ENCODE measurements at places on chromosomes 1 and 21.

- DNase-seq = no peak
Measured at GRCh38 chr1:16167331-16168143, 11.7 kb upstream of the EPHA2 start.

DNA sequence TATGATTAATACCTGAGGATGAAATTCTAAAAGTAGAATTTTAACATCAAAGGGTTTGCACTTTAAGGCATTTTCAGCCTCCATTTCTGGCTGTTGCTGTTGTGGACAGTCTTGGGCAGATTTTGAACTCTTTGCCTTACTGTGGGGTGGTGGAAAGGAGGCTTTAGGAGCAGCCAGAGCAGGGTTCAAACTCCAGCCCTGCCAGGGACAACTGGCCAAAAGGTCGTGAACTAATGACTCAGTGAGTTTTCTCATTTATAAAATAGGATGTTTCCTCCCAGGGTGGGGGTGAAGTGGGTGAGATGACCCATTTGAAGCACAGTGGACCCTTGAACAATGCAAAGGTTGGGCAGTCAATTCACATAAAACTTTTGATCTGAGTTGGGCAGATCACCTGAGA, 36.7 kb downstream of the MAPKAPK2 start:
- no peak for DNase-seq

DNA sequence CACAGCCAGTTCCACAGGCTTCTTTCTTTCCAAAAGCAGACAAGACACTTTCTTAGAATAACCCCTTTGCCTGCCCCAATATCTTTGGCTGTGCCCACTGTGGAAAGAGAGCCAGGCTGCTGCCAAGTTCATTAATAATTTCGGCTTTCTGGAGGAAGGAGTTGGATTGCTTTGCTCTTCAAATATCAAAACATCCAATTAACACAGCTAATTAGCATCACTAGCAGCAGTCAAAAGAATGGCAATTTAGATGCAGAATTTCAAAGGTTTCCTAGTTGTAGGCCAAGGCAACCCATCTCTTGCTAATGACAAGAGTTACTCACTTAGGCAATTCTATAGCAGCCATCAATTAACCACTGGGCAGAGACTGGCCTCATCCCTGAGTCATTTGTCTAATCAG, 91.0 kb upstream of the SPATA6 start:
- DNase-seq = no peak

GRCh38 chr1:224784265-224785039, 145.0 kb upstream of the DNAH14 start:
- DNase-seq = peak; percentile 32

GRCh38 chr1:20308569-20308968, 17.9 kb downstream of the VWA5B1 start:
- DNase-seq = no peak

- DNase-seq = no peak
Measured at GRCh38 chr1:55445416-55445815, 230.3 kb upstream of the USP24 start.

GRCh38 chr1:201077736-201078135, 34.5 kb downstream of the CACNA1S start:
- DNase-seq = no peak

DNA sequence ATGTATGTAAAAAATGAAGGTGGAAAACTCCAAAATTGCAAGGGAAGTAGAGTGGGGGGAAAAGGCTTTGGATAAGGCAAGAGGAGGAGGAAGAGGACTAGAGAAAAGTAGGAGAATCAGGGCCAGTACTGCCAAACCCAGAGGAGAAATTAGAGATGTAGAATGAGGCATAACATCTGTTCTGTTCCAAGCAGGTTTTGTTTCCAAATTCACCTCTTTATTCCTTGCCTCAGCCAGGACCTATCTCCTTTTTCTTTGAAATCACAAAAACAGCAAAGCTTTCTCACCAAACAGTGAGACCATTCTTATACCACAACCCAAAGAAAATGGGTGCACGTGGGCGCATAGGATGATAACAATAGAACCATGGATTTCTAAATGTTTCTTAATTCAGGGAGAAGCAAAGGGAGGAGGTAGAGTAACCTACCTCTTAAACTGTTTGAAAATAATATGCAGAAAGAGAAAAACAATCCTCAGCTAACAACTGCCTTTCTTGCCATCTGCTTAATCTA, 383.3 kb upstream of the PKN2 start:
- no peak for DNase-seq

- peak; percentile 52 for DNase-seq
Measured at GRCh38 chr1:85330214-85330631, 53.8 kb upstream of the BCL10 start.

DNA sequence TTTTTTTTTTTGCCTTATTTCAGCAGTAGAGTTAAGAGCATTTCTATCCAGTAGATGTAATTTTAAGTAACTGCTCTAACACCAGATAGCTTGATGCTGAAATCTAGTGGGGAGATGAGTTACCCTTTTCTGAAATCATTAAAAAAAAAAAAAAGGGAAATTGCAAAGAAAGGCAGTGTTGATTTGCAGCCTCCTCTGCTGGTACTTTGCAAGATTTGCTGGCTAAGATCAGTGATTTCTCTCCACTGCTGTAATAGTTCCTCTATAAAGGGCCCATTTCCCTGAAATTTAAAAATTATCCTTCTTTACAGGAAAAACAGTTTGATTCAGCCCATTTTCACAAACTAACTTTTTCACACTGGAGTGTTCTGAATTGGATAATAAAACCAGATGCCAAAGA, 120.6 kb downstream of the PTBP2 start:
- no peak for DNase-seq

DNA sequence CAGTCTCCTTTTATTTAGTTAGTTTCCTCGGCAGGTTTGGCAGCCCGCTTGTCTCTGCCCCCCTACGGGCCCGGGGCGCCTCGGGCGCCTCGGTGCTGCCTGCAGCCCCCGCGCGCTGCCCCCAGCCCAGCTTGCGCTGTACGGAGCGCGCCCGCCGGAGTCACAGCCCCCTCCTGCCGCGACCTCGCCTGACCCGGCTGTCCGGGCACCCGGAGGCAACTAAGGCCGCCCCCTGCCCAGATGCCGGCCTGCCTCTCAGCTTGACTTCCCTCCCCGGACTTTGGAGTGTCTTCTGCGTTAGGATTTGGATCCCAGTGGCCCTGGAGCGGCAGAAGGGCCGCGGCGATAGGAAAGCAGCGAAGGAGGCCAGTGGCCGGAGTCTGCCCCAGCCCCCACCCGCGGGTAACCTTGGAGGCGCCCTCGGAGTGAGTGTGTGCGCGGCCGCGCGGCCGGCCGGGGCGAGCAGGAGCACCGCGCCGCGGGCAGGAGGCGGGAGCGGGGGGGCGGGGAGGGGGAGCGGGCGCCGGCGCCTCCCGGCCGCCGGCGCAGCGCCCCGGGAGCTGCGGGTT, 7.6 kb downstream of the CDKN2C start:
- DNase-seq = peak; percentile 64

DNA sequence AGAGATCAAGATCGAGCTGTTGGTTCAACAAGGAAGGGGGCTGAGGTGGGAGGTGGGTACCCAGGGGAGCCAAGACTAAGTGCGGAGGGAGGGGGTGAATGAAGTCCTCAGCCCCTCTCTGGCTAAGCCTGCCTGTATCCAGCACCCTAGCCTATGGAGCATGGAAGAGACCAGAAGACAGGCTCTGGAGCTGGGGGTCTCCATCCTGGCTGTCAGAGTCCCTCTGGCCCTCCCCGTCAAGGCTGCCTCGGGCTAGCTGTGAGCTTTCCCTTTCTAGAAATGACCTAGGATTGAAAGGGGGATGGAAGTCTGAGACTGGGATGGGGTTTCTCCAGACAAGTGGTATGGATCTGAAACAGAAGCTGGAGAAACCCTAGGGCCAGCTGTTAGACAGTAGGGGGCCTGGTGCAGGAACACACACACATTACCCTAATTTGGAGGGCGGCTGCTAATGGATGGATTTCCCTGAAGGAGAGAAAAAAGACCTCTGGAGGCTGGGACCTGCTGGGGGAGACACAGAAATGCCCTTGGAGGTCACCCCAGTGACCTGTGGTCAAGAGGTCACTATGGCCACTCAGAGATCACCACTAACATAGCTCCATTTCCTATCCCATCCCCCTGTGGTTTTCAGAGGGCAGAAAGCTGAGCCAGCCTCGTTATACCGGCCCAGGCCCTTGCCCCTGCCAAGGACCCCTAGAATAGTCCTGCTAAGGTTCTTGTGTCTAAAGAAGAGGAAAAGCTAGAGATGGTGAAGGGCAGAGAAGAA, 107.8 kb downstream of the TMEM53 start:
- no peak for DNase-seq

- no peak for DNase-seq
Measured at GRCh38 chr1:20665726-20666125, 4.6 kb upstream of the DDOST start.

- peak; percentile 63 for DNase-seq
Measured at GRCh38 chr1:23422241-23422877, 2.2 kb downstream of the TCEA3 start.

DNA sequence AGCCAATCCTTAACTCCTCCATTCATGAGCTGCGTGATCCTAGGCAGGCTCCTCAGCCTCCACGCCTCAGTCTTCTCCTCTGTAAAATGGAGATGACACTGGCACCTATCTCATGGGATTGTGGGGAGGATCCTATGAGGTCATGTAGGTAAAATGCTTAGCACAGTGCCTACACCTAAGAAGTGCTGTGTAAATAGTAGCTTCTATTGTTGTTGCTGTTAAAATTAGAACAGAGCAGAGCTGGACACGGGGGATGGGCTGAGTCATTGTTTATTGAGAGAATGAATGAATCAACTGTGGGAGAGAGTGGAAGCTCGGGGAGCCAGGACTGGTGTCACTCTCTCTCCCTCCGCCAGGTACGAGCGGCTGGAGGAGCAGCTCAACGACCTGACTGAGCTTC, 43.0 kb downstream of the TMCC2 start:
- peak; percentile 66 for DNase-seq

- DNase-seq = no peak
Measured at GRCh38 chr1:206705191-206705590, 20.5 kb downstream of the MAPKAPK2 start.

DNA sequence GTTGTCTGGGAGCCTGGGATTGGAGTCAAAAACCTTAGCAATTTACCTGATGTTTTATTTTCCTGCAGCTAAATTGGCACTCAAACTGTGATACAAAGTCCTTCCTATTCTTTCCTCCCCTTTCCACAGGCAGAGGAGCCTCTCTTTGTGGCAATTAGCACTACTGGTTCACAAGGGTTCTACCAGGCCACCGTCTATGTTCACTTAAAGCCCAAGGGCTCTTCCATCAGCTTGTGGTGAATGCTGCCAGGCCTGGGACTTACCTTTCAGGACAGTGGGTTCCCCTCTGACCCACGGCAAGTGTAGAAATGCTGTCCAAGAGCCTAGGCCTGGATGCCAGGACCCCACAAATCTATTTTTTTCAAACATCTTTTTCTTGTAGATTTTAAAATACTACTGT, 251.9 kb upstream of the B3GALT2 start:
- no peak for DNase-seq

DNA sequence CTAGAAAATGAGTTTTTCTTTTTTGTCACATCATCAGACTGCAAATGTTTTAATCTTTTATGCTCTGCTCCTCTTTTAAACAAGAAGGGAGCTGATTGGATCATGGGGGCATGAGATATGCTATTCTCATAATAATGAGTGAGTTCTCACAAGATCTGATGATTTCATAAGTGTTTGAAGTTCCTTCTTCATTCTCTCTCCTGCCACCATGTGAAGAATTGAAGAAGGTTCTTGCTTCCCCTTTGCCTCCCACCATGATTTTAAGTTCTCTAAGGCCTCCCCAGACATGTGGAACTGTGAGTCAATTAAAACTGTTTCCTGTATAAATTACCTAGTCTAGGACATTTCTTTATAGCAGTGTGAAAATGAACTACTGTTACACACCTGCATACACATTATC, 218.2 kb downstream of the NRIP1 start:
- DNase-seq = no peak

DNA sequence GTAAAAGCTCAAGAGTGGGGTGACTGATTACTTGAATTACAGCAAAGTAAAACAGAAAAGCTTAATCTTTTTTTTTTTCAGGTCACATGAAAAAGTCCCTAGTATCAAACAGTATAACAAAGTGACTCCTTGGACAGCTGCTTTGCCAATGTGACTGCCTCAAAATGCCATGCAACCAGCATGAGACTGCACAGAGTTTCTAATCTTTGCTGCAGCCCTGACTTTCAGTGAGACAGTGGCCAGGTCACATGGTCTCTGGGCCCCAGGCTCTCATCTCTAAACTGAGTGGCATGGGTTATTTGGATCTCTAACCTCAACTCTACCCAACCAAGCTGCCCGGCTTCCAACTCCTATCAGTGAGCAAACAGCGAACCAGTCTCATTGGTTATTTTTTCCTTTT, 169.0 kb downstream of the VAV3 start:
- DNase-seq = no peak

GRCh38 chr1:39895731-39896480, 5.8 kb downstream of the MYCL start:
- DNase-seq = no peak

DNA sequence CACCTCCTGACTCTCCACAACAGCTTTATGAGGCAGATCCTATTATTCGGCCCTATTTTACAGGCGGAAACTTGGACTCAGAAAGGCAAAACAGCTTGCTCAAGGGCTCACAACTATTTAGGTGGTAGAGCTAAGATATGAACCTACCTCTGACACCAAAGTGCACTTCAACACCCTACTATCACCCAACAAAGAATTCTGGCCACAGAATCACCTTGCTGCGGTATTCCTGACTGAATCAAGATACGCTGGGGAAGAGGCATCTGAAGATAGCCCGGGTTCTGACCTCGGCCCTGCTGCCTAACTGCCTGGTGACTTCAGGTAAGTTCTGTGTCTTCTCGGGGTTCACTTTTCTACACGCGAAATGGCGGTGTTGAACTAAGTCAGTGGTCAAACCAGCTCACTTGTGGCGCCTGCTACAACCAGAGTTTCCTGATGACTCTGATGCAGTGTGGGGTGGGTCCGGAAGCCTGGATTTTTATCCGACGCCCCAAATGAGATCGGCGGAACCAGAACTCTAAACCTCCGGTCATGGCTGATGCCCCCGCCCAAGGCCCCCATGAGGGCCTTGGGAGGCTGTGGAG, 608 bp downstream of the PEF1 start:
- DNase-seq = no peak

- DNase-seq = no peak
Measured at GRCh38 chr1:209328196-209328595, 255.3 kb upstream of the CAMK1G start.

DNA sequence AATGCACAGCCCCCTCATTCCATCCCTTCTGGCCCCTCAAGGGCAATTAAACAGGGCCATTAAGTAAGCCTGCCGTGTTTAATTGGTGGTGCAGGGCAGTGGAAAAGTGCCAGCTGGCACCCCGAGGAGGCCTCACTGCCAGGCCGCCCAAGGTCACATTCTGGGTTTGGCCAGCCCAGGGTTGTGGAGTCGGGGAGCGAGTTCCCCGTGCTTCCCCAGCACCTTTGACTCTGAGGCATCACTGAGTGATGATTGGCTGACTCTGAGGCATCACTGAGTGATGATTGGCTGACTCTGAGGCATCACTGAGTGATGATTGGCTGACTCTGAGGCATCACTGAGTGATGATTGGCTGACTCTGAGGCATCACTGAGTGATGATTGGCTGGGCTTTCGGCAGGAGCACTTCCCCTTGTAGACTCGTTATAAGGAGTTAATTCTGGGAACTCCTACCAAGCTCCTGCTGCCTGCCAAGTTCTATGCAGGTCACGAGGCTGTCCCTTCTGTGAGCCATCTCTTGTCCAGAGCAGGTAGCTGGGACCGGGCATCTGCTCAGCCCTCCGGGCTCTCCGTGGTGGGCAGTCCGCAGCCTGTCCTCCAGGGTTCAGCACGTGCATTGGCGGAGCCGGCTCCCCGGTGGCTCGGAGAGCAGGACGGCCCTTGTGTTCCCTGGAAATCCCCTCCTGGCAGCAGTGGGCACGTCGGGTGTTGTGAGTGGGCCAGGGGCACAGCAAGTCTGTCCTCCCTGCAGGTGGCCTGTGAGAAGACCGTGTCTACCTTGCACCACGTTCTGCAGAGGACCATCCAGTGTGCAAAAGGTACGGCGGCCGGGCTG, 20.9 kb downstream of the CSTB start:
- no peak for DNase-seq

All from urothelium cell line (cell line).